ENCODE measurements at places on chromosomes 16 and 17. TPM values are rescaled to one million over a fixed set of nuclear protein-coding genes. Genes with fewer than 3 reads are reported as not detected.

DNA sequence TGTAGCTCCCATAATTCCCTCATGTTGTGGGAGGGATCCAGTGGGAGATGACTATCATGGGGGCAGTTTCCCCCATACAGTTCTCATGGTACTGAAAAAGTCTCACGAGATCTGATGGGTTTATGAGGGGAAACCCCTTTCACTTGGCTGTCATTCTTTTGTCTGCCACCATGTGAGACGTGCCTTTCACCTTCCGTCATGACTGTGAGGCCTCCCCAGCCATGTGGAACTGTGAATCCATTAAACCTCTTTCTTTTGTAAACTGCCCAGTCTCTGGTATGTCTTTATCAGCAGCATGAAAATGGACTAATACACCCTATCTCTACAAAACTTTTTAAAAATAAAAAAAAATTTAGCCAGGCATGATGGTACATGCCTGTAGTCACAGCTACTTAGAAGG is 6.2 kb upstream of the C17orf113 start:
- no peaks in the 10 kb centered on the region for H3K36me3 ChIP-seq
- no peaks in the 10 kb centered on the region for H3K4me1 ChIP-seq
- no peak overlapping the region for H3K27ac ChIP-seq
- no peak overlapping the region for H3K4me3 ChIP-seq
- no peak for DNase-seq
- H3K27me3 ChIP-seq = peaks cover 7% of the 10 kb centered on the region

TM4SF5 gene
- total RNA-seq = not detected

RAC3 gene
- 2.2 TPM for total RNA-seq

GRCh38 chr17:28159004-28159403 is 116.5 kb downstream of the NLK start:
- H3K27me3 ChIP-seq = no peaks in the 10 kb centered on the region
- no peaks in the 10 kb centered on the region for H3K4me1 ChIP-seq
- H3K36me3 ChIP-seq = no peaks in the 10 kb centered on the region
- no peak overlapping the region for H3K4me3 ChIP-seq
- H3K27ac ChIP-seq = no peak overlapping the region
- DNase-seq = no peak

GRCh38 chr17:64038331-64039105 is 18.1 kb upstream of the ICAM2 start:
- H3K36me3 ChIP-seq = peaks cover 24% of the 10 kb centered on the region
- DNase-seq = no peak
- H3K4me3 ChIP-seq = no peak overlapping the region
- no peaks in the 10 kb centered on the region for H3K4me1 ChIP-seq
- no peak overlapping the region for H3K27ac ChIP-seq

DNA sequence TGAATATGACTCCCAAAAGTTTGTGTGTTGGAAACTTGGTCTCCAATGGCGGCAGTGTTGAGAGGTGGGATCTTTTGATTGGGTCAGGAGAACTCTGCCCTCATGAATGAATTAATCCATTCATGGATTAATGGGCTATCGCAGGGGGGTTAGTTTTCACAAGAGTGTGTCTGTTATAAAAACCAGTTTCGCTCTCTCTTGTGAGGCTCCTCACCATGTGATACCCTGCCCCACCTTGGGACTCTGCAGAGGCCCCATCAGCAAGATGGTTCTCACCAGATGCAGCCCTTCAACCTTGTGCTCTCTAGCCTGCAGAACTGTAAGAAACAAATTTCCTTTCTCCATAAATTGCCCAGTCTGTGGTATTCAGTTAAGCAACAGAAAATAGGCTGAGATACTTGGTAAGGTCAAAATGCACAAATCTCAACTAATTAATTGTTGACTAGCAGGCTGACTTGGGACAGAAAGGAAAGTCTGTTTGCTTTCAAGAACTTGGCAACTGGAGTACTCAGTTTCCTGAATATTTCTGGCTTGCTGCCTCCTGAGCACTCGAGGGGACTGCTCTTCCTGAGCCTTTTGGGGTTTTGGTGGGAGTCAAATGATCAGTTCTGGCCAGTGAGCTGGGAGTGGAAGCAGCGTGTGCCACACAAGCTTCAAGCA is 13.8 kb upstream of the CCL17 start:
- no peaks in the 10 kb centered on the region for H3K4me1 ChIP-seq
- no peaks in the 10 kb centered on the region for H3K27me3 ChIP-seq
- no peak overlapping the region for H3K4me3 ChIP-seq
- no peaks in the 10 kb centered on the region for H3K36me3 ChIP-seq
- no peak overlapping the region for H3K27ac ChIP-seq
- no peak for DNase-seq

- peaks cover 16% of the 10 kb centered on the region for H3K4me1 ChIP-seq
- no peaks in the 10 kb centered on the region for H3K27me3 ChIP-seq
- H3K36me3 ChIP-seq = no peaks in the 10 kb centered on the region
These were observed 30.1 kb downstream of the GNGT2 start for GRCh38 chr17:49180303-49180702.

CDH15 gene
- 0.20 TPM for total RNA-seq

- no peak overlapping the region for H3K27ac ChIP-seq
- peaks cover 17% of the 10 kb centered on the region for H3K4me1 ChIP-seq
- no peaks in the 10 kb centered on the region for H3K36me3 ChIP-seq
- no peak overlapping the region for H3K4me3 ChIP-seq
These were observed 3.2 kb downstream of the ADORA2B start for GRCh38 chr17:15947976-15948752.

DNA sequence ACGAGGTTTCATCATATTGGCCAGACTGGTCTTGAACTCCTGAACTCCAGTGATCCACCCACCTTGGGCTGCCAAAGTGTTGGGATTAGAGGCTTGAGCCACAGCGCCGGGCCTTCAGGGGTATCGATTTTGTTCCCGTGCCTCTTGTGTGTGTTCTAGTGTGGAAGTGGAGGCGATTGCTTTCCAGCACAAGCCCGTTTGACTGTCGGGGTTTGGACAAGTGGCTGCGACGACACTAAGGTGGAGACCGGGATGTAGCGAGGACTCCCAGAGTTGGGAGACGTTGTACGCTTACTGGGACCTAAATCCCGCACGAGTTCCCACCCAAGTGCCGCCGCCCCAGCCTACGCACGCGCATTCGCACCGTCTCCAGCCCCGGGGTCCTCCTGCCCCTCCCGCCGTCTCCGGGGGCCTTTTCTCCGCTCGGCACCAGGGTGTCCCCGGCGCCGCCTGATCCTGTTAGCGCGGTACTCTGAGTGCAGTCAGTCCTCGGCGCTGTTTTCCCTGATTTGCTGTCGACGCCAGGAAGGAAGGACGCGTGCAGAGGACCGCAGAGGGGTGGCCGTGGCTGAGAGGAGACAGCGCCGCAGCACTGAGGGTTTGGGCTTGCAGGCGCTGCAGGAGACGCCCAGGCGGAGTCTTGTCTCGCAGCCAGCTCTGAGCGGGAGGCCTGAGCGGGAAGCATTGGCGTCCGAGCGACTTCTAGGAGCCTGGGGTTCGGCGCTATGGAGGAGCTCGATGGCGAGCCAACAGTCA is at the start of gene NUP85:
Gene NUP85 (plus strand): TSS at position 643 of the 756 bp plus-strand sequence. CDS start 83 bp downstream, at position 726.
- peak within 1 kb of the TSS; percentile 80 for H3K27ac ChIP-seq
- H3K4me3 ChIP-seq = peak within 1 kb of the TSS; percentile 84
- peaks cover 8% of the 10 kb centered on the region for H3K36me3 ChIP-seq
- no peaks in the 10 kb centered on the region for H3K27me3 ChIP-seq

HOXB8 gene
- not detected for total RNA-seq
